KBM-7 (cell line): ENCODE measurements at places on chromosomes 3 and 15.

- no peak for DNase-seq
Measured at GRCh38 chr3:128970740-128971047, 23.2 kb downstream of the CFAP92 start.

DNA sequence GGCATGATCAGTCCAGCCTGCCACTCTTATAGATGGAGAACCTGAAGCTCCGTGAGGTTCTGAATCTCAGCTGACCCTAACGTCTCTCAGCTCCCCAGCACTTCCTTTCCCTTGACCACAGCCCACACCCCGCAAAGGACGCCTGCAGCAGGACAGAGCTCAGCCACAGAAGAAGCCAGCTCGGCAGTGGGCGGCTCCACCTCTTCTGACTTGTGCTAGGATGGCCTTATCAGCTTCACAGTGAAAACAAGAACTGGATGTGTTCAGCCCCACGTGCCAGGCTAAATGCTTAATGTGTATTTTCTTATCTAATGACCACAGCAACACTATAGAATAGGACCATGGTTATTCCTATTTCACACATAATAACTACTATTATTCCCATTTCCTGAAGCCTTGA lies 127.6 kb downstream of the ARNT2 start:
- no peak for DNase-seq

DNA sequence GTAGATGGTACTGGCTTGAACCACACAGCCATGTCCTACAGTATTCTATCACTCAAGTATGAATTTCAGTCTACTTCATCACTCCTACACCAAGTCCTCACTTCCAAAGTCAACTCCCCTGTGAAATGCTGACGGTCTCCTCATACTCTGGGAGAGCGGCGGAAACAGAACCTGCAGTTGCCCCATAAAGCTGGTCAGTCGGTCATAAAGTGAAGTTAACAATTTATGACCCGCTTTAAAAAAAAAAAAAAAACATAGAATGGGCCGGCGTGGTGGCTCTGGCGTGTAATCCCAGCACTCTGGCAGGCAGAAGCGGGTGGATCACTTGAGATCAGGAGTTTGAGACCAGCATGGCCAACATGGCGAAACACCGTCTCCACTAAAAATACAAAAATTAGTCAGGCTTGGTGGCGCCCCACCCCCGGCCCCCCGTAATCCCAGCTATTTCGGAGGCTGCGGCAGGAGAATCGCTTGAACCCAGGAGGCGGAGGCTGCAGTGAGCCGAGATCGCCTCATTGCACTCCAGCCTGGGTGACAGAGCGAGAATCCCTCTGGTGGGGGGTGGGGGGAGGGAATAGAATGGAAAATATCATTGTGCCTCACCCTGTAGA lies 2.1 kb downstream of the TRANK1 start:
- no peak for DNase-seq

GRCh38 chr3:61771976-61772375 lies 210.6 kb downstream of the PTPRG start:
- no peak for DNase-seq

DNA sequence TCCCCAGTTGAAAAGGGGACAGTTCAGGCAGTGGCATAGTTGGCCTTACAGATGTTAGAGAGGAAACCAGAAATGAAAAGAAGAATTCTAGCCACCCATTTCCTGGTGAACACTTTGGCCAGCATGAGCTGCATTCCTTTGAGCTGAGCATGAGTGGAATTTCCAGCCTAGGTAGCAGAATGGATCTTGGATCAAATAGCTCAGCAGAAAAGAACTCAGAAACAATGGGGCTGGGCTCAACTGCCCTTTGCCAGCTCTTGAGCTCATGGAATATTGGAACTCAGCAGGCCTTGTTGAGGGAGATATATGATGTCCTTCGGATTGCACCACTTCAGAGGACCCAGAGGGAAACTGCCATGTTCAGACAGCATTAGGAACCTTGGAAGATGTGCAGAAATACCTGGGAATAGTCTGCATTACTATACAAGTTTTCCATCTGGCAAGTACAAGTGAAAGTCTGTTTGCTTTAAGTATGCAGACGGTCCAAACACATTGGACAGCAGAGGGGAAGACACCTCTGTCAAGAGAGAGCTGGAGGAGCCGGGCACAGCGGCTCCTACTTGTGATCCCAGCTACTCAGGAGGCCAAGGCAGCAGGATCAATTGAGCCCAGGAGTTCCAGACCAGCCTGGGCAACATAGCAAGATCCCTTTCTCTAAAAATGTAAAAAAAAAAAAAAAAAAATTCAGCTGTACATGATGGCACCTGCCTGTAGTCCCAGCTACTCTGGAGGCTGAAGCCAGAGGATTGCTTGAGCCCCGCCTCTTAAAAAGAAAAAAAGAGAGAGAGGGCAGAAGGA lies 3.1 kb upstream of the CDV3 start:
- no peak for DNase-seq

GRCh38 chr3:120052225-120052624 lies 42.0 kb downstream of the GSK3B start:
- no peak for DNase-seq

DNA sequence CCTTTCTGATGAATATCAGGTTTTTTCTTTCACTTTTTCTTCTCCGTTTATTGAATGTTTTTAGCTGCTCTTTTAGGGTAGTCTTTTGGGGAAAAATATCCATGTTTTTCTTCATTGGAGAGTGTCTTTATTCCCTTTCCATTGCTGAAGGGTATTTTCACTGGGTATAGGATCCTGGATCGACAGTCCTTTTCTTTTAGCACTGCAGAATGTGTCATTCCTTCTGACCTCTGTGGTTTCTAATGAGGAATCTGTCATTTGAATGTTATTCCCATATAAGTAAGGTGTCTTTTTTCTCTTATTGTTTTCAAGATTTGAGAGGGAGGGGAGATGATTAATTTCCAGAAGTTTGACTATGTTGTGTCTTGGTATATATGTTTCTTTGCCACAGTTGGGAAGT lies 96.8 kb downstream of the BBX start:
- no peak for DNase-seq

- DNase-seq: no peak
Measured at GRCh38 chr3:153753035-153753434, 368.2 kb upstream of the ARHGEF26 start.

GRCh38 chr3:119304201-119304713 lies 10.1 kb downstream of the ARHGAP31 start:
- no peak for DNase-seq

- no peak for DNase-seq
Measured at GRCh38 chr3:128267541-128267940, 114.3 kb downstream of the EEFSEC start.

DNA sequence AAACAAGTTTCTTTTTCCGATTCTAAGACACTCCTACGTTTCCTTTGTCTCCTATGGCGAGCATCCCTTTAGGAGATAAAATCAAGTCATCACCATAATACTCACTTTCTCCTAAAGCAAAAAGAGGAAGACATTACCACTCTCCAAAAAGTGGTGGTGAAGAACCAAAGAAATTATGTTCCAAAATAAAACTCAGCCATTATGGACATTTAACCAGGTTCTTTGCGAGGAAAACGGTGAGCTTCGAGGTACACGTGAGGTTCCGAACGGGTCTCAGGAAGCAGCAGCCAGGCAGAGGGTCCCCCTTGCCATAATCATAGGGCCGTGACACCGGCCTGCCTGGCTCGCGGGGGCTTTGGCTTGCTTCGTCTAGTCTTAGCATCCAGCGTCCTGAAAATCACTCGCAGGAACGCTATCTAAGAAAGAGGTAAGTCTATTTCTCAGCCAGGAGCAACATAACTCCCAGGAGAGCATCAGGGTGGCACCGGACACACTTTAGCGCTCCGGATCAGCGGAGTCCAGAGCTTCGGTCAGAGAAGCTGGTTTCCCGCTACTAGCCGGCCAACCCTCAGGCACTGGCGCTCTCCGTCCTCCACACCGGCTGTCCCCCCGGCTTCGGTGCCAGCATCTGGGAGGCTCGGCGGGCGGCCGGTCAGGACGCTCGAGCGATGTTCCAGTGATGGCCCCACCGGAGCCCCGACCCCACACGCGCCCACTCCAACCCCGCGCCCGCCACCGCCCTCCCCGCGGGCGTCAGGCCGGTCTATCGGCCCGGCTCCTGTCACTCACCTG lies 581 bp downstream of the IP6K1 start:
- DNase-seq: peak; percentile 61

DNA sequence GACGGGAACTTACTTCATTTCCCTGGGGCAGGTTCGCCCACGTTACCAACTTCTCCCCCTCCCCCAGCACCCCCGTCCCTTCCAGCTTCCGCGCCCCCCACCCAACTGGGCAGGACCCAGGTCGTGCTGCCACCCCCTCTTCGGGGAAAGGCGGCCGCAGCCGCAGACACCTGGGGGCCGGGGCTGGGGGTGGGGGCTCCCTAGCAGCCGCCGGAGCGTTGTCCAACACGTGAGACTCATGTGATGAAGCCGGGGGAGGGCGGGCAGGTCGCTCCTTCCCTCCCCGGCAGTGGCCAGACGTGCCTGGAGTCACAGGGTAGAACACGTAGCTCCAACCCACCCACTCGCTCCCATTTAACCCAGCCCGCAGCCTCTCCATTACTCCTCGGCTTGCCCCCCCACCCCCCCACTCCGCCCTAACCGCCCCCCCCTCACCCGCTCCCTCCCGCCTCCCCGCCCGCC lies 240 bp upstream of the BHLHE40 start:
- DNase-seq: peak; percentile 89

DNA sequence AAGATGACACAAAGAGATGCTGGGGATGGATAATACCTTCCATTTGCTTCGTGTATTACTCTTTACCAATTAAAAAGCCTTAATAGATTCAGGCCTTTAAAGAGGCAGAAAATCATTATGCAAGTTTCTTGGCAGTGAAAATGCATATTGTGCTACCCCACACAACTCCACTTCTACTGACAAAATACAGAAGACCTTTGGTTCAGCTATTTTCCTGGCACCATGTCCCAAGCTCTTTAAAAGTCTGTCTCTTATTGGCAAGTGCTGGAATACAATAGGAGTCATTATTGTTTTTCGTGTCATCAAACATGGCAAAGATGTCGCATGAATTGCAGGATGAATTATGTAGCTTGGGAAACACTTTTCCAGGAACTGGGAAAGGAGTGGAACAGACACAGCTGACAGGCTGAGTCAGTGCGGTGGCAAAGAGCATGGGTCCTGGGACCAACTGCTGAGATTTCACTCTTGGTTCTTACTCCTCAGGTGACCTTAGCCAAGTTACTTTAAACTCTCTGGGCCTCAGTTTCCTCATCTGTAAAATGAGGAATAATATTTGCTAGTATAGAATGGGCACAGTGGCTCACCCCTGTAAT lies 5.5 kb upstream of the TSPAN3 start:
- no peak for DNase-seq

DNA sequence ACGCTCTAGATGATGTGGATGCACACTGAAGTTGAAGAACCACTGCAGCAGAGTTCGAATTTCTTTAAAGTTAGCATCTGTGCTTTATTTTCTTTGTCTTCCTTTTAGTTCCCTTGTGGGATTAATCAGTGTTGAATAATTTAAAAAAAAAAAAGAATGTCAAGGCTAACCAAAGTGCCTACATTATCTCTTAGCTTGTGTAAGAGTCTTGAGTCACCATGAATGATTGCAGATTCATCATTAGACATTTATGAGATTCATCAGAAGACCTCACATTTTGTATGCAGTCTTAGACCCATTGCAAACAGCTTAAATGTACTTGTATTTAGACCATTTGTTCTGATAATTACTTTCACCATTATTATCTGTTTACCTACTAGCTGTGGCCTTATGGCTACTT lies 182.2 kb downstream of the FNDC3B start:
- DNase-seq: no peak

DNA sequence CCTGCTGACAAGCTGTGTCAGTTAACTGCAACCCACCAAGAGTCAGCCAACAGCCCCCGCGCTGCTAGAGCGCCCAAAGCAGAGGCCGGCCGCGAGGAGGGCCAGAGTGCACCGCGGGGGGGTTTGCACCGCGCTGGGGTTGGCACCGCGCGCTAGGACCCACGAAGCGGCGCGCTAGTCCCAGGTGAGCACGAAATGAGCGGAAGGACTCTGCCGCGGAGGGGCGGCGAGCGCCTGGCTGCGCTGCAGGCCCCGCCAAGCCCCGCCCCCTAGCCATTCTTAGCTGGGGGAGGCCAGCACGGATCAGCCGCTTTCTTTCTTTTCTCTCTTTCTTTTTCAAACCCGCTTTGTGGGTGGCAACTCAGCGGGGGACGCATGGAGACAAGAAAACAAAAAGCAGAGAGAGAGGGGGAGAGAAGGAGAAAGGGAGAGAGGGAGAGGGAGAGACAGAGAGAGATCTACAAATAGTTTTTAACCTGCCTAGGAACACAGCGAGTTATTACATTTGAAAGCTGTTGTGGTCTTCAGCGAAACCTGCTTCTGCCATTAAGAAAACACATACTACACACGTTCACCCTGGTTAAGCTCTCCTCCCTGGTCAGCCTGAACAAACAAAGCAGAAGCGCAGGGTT lies 6.9 kb upstream of the FOXB1 start:
- peak; percentile 69 for DNase-seq

DNA sequence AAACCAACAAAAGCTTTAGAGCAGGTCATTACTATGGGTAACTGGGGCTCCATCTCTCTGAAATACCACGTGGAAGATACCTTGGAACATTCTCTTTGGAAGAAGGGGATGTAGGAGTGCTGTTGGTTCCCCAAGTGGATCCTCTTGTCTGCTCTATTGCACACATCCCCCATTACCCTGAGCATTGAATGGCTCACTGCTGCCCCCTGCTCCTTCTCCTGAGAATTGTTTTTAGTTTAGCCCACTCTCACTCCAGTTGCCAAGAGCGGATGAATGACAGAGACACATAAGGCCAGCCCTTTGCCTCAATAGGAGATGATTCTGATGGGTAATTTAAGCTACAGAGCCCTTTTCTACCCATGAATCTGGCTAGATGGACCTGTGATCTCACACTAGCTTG lies 135.6 kb upstream of the SUCLG2 start:
- peak; percentile 71 for DNase-seq

DNA sequence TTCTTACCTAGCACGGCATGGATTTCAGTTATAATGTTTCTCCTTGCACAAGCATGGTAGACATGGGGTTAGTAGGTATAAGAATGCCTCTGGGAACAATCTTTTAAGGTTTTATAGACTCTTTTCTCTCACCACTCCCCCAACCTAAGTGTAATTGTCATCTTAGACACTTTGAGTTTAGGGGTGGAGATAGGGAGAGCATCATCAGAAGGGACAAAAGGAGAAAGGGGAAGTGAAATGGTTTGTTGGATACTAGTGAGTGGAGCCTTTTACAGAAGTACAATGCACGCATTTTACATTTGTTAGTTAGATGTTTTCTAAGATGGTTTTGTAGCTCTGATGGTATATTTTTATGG lies 189.2 kb downstream of the TP63 start:
- DNase-seq: peak; percentile 1

DNA sequence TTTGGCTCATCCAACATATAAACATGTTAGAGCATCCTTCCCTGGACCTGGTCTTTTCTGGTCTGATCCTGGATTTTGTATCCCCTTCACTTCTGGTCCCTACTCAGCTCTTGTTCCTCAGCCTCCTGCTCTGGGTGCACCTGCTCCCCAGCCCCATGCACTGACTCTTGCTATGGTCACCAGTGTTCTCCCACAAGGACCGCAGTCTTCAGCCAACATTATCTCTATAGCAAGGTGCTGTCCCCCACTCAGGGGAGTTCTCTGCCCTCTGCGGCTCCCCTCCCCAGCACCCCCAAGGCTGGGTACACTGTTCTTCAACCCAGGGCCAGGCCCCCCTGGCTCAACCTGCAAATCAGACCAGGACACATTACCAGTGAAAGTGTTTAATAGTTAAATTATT lies 80.2 kb downstream of the SEC22A start:
- no peak for DNase-seq

- no peak for DNase-seq
Measured at GRCh38 chr3:14521611-14522010, 18.5 kb downstream of the GRIP2 start.

GRCh38 chr3:188950832-188951489 lies 220.8 kb upstream of the TPRG1 start:
- DNase-seq: no peak

GRCh38 chr3:27193056-27193455 lies 176.1 kb downstream of the NEK10 start:
- DNase-seq: no peak
